ENCODE measurements at places on chromosomes 16 and 17. TPM values are rescaled to one million over a fixed set of nuclear protein-coding genes. Genes with fewer than 3 reads are reported as not detected.

Gene KRTAP4-1
- not detected for total RNA-seq

Gene OR2C1
- total RNA-seq = not detected

Gene NPIPB6
- total RNA-seq = 1.3 TPM

Gene SPEM2
- total RNA-seq = not detected

Gene EPN2
- total RNA-seq = 36.2 TPM

Gene SCARF1
- total RNA-seq = 1.1 TPM

Gene ADORA2B
- 1.9 TPM for total RNA-seq

Gene SNX20
- total RNA-seq = not detected

Gene PRSS8
- total RNA-seq = 17.6 TPM

Gene EPOP
- total RNA-seq = 8.0 TPM

Gene SEC14L5
- total RNA-seq = 0.41 TPM

Gene NUDT21
- total RNA-seq = 256 TPM

Gene TNP2
- not detected for total RNA-seq

Gene ACD
- 11.5 TPM for total RNA-seq

Gene KRT36
- not detected for total RNA-seq

Gene CA7
- not detected for total RNA-seq

Gene CTRB2
- total RNA-seq = not detected

Gene ITGA2B
- total RNA-seq = 8.0 TPM

Gene CNGB1
- total RNA-seq = not detected

Gene FOXN1
- not detected for total RNA-seq

Gene RNF222
- total RNA-seq = not detected

Gene ZNF174
- total RNA-seq = 17.8 TPM

Gene RAI1
- 27.4 TPM for total RNA-seq

Gene C16orf54
- not detected for total RNA-seq

Gene OMG
- total RNA-seq = not detected

Gene GCGR
- total RNA-seq = not detected

Gene CALB2
- not detected for total RNA-seq

Gene PIK3R5
- 0.90 TPM for total RNA-seq

Gene C16orf89
- total RNA-seq = 0.37 TPM

Gene SLC13A2
- not detected for total RNA-seq

Gene PRAC1
- total RNA-seq = not detected

Gene CHD9NB
- 4.1 TPM for total RNA-seq

Gene ABAT
- total RNA-seq = 7.9 TPM

Gene MEOX1
- 0.59 TPM for total RNA-seq

Gene C16orf96
- total RNA-seq = 0.99 TPM

Gene CCDC144A
- total RNA-seq = 8.2 TPM

Gene PLEKHG4
- 4.0 TPM for total RNA-seq

Gene SCGB1C2
- total RNA-seq = not detected

Gene NUPR1
- 0.03 TPM for total RNA-seq

Gene RND2
- 46.0 TPM for total RNA-seq

Gene CBFA2T3
- 0.22 TPM for total RNA-seq

Gene KLHL36
- total RNA-seq = 15.9 TPM

Gene AXIN2
- 21.8 TPM for total RNA-seq

Gene CHMP6
- 11.5 TPM for total RNA-seq

Gene COX4I1
- total RNA-seq = 308 TPM

Gene HYDIN
- total RNA-seq = 5.9 TPM

Gene HOXB2
- total RNA-seq = not detected

Gene YWHAE
- 2,181 TPM for total RNA-seq
